Activated naive CD4-positive, alpha-beta T cell treated with Interleukin-2 at 50 U/mL for 16 hours (primary cell): ENCODE measurements at places on chromosomes 11 and 22.

DNA sequence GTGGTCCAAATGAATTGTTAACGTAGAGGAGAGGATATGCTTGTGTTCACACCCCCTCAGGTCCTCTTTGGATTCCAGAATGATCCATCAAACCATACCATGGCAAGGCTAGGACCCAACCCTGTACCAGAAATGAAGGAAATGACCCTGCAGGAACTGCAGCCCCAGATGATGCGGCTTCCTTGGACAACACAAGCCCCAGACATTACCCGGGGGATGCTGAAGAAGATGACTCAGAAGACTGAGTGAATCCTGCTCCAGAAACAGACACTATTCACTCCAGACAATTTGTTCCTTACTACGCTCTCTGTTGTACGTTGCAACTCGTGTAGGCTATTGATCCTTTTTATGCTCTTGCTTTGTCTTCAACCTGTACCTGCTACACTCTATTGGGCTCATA lies 15.2 kb upstream of the MTMR2 start:
- no peak for DNase-seq

DNA sequence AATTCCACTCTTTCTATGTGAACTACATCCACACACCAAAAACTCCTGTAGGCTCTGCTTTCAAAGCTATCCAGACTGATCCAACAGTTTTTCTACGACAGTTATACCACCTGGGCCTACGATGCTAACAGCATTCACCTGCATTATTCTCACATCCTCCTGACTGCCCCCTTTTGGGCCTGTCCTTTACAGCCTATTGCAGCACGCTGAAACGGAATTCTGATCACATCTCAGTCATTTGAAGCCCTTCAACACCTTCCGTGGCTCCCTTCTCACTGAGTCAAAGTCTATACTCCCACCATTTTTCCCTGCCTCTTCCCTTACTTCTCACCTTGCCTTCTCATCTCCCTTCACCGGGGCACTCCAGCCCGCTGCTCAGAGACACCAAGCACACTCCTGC lies 791.3 kb upstream of the KIRREL3 start:
- no peak for DNase-seq

- no peak for DNase-seq
Observed at GRCh38 chr11:76800466-76801200, 17.5 kb downstream of the TSKU start.

- DNase-seq, result no peak
Observed at GRCh38 chr11:28842716-28843115, 734.5 kb downstream of the METTL15 start.

- no peak for DNase-seq
Observed at GRCh38 chr11:102177974-102178631, 67.9 kb downstream of the YAP1 start.

- no peak for DNase-seq
Observed at GRCh38 chr22:26718905-26719304, 61.5 kb downstream of the MIAT start.

GRCh38 chr11:18352581-18352980 lies 30.2 kb downstream of the GTF2H1 start:
- no peak for DNase-seq

- DNase-seq, result no peak
Observed at GRCh38 chr11:124202951-124203350, 19.8 kb downstream of the OR10D3 start.

DNA sequence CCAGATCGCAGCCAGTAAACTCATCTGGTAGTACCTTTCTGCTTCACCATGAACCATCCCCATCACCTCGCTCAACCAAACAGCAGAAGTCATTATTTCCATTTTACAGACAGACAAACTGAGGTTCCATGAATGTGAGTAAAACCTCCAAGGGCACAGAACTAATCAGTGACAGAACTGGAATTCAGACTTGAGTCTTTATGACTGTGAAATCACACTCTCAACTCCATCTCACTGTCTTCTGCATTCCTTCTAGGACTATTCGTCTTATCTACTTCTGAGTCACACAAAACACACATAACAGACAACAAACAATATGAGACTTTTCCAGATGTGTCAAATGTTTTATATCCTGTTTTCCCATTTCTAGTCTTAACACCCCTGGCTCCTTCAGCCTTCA lies 9.3 kb upstream of the NUP50 start:
- DNase-seq, result no peak

GRCh38 chr11:112689851-112690250 lies 271.4 kb upstream of the NCAM1 start:
- no peak for DNase-seq

DNA sequence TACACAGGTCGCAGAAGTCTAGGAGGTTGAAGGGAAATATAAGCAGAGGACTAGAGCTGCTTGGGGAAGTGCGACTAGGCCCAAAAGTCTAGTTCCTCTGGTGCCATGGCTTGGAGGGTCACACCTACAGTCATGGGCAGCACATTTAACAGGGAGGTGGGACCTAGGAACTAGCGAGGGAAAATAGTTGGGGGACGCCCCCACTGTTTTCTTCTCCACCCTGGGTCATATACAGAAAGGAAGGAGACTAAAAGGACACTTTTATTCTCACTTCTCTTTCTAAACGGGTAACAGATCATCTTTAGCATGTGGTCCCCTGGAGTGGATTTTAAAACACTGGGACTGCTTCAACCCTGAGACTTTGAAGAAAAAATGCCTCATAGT lies 16.6 kb downstream of the APIP start:
- no peak for DNase-seq

DNA sequence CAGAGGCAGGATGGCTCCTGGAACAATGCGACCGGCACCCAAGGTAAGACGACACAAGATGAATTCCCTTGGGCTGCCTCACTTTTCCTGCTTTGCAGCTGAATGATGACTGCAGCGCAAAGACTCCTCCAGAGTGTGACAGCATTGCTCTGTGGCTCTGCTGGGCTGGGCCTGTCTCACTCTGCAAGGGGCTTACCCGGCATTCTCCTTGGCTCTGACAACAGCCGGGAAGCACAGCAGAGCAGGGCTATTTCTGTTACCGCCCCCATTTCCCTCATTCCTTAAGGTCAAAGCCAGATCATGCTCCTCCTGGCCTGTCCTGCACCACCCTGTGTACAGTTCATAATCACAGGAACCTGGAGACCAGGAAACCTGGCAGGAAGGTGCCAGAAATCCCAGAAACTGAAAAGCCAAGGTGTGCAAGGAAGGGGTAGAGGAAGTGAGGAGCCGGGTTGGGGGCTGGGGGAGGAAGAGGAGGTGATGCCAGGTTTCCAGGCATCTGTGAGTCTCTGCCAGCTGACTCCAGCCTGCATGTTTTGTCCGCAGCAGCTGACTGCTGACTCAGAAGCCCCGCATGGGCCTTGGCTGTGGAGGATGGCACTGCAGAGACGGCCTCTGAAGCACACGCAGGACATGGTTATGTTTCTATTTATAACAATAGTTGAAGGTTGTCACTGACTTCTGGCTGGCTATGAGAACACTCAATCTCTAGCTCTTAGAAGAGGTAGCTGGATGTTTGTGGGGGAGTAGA lies 113.6 kb downstream of the MICAL3 start:
- no peak for DNase-seq
